Naive thymus-derived CD8-positive, alpha-beta T cell (primary cell): ENCODE measurements at places on chromosomes 4 and X. TPM values are rescaled to one million over a fixed set of nuclear protein-coding genes. Genes with fewer than 3 reads are reported as not detected.

DNA sequence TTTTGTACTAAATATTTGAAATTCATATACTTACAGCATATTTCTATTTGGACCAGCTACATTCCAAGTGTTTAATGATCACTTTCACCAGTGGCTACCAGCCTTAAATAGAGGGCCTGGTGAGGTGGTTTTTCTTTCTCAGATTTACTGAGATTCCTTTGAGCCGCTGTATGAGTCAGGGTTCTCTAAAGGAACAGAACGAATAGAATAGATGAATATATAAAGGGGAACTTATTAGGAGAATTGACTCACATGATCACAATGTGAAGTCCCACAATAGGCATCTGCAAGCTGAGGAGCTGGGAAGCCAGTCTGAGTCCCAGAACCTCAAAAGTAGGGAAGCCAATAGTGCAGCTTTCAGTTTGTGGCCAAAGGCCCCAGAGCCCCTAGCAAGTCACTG, 146.2 kb upstream of the TLL1 start:
- H3K36me3 ChIP-seq = no peaks in the 10 kb centered on the region
- no peaks in the 10 kb centered on the region for H3K4me1 ChIP-seq
- H3K4me3 ChIP-seq = no peak overlapping the region
- DNase-seq = no peak

DNA sequence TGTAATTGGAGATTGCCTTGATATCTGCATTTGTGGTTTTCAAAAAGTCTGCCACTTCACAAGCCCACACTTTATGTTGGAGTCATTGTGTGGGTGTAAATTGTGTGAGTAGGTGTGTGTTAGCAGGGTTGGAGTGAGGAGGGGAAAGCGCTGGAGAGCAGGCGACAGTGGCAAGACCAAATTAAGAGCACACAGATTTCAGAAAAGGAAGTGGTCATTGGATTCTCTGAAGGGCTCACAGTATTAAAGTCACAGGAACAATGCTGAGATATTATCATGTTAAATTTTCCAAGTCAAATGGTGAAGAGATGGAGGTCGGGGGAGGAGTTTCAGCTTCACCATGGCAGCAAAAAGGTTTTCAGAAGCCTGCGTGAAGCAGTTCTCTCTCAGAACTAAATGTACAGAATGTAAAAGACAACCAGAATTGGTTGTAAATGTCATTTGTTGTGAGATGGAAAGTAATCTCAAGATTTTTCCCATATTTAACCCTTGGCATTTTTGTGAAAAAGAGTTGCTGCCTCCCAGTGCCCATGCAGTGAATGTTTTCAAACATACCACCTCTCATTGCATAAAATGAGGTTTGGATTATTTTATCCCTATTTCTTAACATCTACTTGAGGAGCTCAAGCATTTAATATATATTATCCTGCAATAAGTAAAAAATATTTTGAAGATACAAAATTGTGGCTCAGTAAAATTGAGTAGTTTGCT, 265.9 kb downstream of the ZNF674 start:
- H3K4me3 ChIP-seq = no peak overlapping the region
- no peak overlapping the region for H3K27ac ChIP-seq
- H3K36me3 ChIP-seq = no peaks in the 10 kb centered on the region
- peaks cover 6% of the 10 kb centered on the region for H3K4me1 ChIP-seq
- no peak for DNase-seq

- no peak overlapping the region for H3K27ac ChIP-seq
- no peak for DNase-seq
- H3K27me3 ChIP-seq = no peaks in the 10 kb centered on the region
These were observed 50.9 kb upstream of the RAP1GDS1 start for GRCh38 chr4:98210281-98210680.

- H3K27ac ChIP-seq = no peak overlapping the region
- H3K4me3 ChIP-seq = no peak overlapping the region
- no peaks in the 10 kb centered on the region for H3K36me3 ChIP-seq
- DNase-seq = no peak
- no peaks in the 10 kb centered on the region for H3K4me1 ChIP-seq
- H3K27me3 ChIP-seq = no peaks in the 10 kb centered on the region
These were observed 119.0 kb upstream of the SLC6A14 start for GRCh38 chrX:116317409-116317808.

PNMA6F gene
- not detected for total RNA-seq

QRFPR gene
- not detected for total RNA-seq

DNA sequence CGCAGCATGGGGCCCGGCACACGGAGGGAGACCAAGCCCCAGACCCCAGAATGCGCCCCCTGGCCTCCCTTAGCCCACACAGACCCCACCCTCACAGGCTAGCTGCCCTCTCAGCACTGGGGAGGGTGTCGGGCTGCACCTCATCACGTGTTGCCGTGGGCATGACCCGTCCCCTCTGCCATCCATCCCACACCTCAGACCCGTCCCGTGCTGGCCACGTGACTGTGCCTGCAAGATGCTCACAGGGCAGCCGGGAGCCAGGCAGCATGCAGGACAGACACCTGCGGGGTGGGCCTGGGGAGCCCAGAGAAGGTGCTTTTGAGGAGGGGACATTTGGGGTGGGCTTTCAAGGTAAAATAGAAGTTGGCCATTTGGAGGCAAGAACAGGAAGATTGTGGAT, 4.8 kb downstream of the MSANTD1 start:
- no peak overlapping the region for H3K4me3 ChIP-seq
- H3K4me1 ChIP-seq = no peaks in the 10 kb centered on the region
- no peaks in the 10 kb centered on the region for H3K27me3 ChIP-seq

DNA sequence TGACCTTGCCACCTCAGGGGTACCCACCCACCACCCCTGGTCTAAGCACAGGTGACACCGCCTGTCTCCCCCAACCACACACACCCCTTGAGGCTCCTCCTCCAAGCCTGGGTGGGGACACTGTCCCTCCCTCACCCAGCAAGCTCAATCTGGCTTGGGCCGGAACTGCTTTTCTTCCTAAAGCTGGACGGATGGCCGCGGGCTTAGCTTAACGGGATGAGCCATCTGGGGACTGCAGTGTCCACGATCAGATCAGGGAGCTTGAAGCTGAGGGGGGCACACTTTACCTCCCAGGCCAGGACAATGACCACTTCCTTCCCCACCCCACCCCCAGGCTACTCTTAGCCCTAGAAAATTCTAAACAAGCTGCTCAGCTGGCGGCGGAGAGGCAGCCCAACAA, 1.0 kb upstream of the SLC6A8 start:
- H3K4me1 ChIP-seq = no peaks in the 10 kb centered on the region
- no peak for DNase-seq
- peak overlapping the region; percentile 58 for H3K4me3 ChIP-seq
- no peak overlapping the region for H3K27ac ChIP-seq
- H3K27me3 ChIP-seq = peaks cover 12% of the 10 kb centered on the region

- no peak overlapping the region for H3K4me3 ChIP-seq
- no peaks in the 10 kb centered on the region for H3K27me3 ChIP-seq
- no peak overlapping the region for H3K27ac ChIP-seq
- no peaks in the 10 kb centered on the region for H3K36me3 ChIP-seq
- H3K4me1 ChIP-seq = peaks cover 3% of the 10 kb centered on the region
These were observed 5.3 kb downstream of the EDA2R start for GRCh38 chrX:66633541-66633940.

GRCh38 chr4:145540235-145540634, 58.6 kb downstream of the SMAD1 start:
- H3K4me3 ChIP-seq = no peak overlapping the region
- H3K36me3 ChIP-seq = no peaks in the 10 kb centered on the region
- H3K27me3 ChIP-seq = peaks cover 6% of the 10 kb centered on the region
- H3K4me1 ChIP-seq = no peaks in the 10 kb centered on the region
- DNase-seq = no peak

CXCL3 gene
- not detected for total RNA-seq

GRCh38 chr4:128310266-128310697, 22.7 kb upstream of the PGRMC2 start:
- H3K4me1 ChIP-seq = peaks cover 6% of the 10 kb centered on the region
- H3K27ac ChIP-seq = no peak overlapping the region
- no peak for DNase-seq
- no peaks in the 10 kb centered on the region for H3K27me3 ChIP-seq
- no peak overlapping the region for H3K4me3 ChIP-seq
- H3K36me3 ChIP-seq = no peaks in the 10 kb centered on the region

GRCh38 chrX:108537005-108537404, 97.4 kb downstream of the COL4A5 start:
- no peaks in the 10 kb centered on the region for H3K36me3 ChIP-seq
- no peak for DNase-seq
- no peaks in the 10 kb centered on the region for H3K4me1 ChIP-seq
- no peak overlapping the region for H3K4me3 ChIP-seq
- no peaks in the 10 kb centered on the region for H3K27me3 ChIP-seq
- no peak overlapping the region for H3K27ac ChIP-seq

- H3K4me3 ChIP-seq = no peak overlapping the region
- peaks cover 24% of the 10 kb centered on the region for H3K4me1 ChIP-seq
- H3K27ac ChIP-seq = no peak overlapping the region
- no peak for DNase-seq
- peaks cover 14% of the 10 kb centered on the region for H3K36me3 ChIP-seq
These were observed 12.7 kb downstream of the G3BP2 start for GRCh38 chr4:75660491-75660890.
